ENCODE measurements at places on chromosomes 1 and 21.

DNA sequence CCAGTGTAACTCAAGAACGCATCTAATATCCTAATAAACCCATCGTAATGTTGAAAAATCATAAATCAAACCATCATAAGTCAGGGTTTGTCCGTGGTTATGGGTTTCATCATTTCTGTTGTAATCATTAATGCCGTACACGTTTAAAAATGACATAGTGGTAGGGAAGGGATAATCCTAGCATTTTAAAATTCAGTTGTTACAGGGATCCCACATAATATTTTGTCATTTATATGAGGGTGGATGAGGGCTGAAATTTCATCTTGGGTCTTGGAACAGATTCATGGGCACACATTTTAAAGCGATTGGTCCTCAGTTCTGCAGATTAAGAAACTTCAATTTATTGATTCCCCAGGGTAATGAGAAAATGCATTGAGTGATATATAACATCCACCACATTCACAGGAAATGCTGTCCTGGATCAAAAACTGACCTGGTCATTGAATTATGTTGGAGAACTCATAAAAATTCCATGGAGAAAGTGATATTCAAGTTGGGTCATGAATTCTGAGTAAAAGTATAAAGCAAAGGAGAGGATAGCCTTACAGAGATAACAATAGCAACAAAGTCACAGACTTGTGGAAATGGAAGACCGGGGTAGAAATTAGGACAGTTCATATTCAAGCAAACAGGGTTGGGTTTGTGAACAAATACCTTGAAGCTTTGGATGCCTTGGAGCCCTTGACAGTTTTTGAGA lies 1527.3 kb upstream of the TPTE start:
- DNase-seq, result no peak

DNA sequence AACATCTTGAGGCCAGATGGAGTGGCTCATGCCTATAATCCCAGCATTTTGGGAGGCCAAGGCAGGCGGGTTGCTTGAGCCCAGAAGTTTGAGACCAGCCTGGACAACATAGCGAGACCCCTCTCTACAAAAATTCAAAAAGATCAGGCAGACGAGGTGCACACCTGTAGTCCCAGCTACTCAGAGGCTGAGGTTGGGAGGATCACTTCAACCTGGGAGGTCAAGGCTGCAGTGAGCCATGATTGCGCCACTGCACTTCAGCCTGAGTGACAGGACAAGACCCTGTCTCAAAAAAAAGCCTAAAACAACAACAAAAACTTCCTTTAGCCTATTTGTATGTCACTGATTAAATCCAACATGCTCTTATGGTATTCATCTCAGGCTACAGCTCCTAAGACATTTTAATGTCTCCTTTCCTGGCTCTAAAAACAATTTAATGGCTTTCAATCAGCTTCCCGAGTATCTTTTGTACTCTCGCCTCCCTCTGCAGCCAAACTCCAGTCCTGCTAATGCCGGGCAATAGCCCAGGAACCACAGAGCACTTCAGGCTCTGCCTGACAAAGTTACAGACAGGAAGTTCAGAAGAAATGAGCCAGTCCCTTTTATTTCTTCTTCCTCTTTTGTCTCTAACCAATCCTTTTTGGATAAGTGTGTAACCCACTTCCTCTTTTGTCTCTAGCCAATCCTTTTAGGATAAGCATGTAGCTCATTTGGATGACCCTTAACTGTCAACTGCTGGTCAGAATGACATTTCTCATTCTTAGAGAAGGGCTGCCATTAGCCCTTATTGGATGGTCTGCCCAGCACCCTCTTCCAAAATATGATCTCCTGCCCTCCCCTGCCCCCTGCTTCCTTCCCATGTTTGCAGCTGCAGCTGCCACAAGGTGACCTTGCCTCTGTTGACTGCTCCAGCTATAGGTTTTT lies 6.6 kb upstream of the DOP1B start:
- DNase-seq, result no peak

DNA sequence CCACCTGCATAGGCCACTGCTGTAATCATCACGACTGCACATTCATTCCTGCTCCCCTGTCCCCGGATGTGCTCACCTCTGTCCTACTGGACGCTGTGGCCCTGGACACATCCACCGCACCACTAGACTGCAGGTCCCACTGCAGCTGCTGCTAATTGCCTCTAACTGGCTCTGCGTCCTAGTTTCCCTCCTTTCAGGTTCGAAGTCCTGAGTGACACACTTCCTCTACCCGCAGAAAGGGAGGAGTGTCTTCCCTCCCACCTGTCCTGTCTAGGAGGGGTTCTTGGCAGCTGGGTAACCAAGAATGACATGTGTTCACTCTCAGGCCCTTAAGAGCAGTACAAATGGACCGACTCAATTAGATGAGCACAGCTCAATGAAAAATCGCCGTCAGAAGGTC lies 40.5 kb upstream of the ITPKB start:
- no peak for DNase-seq

- DNase-seq, result no peak
Observed at GRCh38 chr21:34981791-34982190, 67.3 kb downstream of the RUNX1 start.

GRCh38 chr21:38433471-38433870 lies 64.8 kb downstream of the ERG start:
- no peak for DNase-seq

DNA sequence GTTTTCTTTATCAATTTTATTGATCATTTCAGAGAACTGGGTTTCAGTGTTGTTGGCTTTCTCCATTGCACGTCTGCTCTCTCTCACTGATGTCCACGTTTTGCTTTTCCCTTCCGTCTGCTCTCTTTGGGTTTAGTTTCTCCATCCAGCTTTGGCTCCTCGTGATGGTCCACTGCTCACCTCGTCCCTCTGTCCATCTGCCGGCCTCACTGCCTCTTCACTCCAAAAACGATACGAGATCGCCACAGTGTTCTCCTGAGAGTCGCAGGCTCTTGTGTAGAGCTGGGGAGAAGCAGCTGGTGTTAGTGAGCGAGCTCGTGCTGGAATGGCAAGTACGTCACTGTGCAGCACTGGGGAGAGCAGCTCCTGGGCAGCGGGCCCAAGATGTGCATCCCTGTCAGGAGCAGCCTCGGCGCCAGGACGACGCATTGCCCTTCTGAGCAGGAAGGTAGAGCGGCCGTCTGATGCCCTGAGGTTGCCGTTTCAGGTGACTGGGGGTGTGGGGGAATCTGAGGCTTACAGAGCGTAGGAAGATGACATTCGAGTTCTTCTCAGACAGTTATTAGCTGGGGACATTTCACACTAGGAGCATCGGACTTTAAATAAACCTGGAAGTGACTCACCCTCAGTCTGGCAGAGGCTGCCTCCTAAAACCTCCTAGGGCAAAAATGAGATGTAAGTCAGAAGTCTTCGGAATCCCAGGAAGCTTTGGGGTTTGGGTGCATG lies 31.4 kb upstream of the PCBP3 start:
- DNase-seq, result no peak

GRCh38 chr1:45541193-45541592 lies 9.4 kb upstream of the AKR1A1 start:
- no peak for DNase-seq

DNA sequence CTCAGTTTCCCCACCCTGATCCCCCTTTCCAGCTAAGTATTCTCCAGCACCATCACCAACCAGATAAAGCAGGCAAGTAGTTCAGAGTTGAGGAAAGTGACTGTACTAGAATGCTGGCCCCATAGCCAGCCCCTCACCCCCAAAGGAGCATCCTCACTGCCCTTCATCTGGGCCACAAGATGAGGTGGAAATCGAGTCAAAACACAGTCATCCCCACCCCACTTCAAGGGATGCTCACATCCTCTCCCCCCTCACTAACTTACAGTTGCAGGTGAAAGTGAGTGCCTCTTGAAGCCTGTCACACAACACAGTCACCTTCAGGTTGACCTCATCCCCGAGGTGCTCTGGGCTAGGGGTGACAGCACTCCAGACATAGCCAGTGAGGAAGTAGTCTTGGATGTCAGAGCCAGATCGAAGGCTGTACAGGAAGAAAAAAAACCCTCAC lies 30.4 kb downstream of the PIK3C2B start:
- no peak for DNase-seq
